Stimulated activated CD4-positive, alpha-beta T cell treated with anti-CD3 and anti-CD28 coated beads, Interleukin-15, amount 100 ng/mL, for 48 hours (primary cell): ENCODE measurements at places on chromosomes 6 and 20.

DNA sequence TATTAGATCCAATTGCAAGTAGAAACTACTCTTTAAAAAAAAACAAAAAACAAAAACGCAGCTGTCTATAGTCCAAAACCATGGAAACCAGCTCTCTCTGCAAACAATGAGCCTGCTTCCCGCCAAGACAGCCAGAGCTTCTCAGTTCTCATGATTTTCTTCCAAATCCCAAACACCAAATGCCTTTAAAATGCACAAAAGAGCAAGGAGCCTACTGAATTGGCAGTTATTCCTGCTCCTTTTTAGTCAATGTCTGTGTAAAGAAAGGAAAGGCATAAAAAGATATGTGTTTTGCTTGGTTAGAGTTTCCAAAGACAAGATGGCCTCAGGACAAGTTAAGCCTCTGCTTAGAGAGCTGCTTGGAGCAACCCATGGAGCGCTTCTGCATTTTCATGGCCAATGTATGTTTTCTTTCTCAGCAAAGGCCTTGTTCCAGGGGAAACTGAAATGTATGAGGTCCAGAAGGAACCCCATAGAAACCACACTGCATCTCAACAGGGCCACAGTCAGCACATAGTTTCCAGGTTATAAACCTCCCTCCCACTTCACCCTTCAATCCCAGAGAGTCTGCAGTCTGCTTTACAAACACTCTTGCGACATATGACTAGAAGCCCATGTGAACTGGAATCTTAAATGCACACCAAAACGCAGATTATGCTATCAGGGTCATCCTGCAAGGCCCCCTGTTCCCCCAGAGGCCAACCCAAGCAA is 209.3 kb upstream of the TAB2 start:
- DNase-seq, result no peak

- no peak for DNase-seq
These were observed 55.9 kb upstream of the SOX4 start for GRCh38 chr6:21537637-21538036.

DNA sequence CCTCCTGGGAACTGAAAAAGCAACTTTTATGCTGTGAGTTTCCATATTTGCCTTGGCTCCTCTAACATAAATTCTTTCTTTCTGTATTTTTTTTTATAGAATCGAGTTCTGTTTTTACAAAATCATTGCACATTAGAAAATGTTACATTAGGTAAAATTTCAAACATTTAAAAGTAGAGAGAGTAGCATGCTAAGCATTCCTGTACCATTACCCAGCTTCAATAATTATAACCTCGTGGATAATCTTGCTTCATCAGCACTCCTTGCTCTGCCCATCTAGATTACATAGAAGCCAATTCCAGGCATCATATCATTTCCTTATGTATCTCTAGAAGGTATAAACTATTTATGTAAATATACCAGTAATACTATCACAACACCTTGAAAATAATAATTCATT is 15.4 kb upstream of the FBXO30 start:
- no peak for DNase-seq

DNA sequence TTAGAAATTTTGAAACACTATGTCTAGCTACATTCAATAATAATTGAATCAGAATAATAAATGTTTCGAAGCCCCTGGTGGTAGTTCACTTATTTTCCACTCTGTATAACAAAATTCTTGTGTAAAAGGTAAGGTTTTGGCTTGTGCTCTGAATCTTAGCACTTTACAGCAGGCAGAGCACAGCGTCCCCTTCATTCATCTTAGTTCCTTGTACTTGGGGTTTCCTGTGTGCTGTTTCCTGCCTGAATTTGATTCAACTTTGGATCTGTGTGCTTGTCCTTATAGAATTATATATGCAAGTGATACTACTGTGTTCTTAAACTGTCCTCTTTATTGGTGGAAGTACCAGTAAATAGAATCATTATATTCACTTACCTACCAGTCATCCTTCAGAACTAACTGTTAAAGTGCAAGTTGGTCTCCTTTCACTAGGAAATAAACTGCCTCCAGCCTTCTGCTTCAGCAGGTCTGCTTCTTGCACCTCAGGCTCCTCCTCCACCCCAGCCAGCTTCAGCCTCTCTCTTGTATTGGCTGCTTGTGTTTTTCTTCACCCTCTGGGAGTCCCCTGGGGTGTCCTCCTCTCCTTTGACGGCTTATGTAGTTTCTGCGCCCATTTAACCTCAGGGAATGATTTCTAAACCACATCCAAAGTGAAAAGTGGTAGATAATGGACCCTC is 28.8 kb upstream of the TULP4 start:
- DNase-seq, result no peak

DNA sequence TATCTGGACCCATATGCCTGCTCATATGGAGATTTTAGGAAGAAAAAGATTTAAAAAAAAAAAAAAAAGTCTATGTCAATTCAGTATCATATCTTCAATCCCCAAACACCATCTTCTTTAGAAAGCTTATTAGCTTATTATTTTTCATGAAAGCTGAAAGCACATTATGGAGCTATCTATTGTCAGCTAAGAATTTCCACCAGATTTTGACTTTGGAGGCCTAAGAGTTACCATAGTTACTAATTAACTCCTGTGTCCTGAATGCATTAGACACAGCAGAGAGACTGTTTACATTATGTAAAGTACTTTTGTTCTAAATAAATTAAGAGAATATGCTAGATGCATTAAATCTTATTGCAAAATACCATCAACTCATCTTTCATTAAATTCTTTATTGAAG is 255.5 kb upstream of the NRSN1 start:
- no peak for DNase-seq

DNA sequence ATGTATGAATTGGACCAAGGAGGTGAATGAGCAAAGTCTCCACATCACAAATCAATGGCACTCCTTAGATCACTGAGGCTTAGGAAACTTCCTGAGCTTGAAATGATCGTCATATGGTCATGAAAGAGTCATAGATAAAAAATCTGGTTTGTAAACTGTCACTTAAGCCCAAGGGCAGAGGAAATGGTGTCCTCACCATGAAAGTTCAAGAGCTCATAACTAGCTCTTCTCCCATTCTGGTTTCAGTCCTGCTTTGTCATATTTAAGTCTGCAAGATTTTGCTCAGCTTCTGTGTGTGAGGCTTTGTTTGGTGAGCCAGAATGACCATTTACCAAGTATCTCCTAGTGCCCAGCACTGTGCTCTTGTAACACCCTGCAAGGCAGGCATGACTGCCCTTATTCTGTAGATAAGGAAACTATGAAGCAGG is 60.5 kb downstream of the GJA10 start:
- DNase-seq, result no peak

DNA sequence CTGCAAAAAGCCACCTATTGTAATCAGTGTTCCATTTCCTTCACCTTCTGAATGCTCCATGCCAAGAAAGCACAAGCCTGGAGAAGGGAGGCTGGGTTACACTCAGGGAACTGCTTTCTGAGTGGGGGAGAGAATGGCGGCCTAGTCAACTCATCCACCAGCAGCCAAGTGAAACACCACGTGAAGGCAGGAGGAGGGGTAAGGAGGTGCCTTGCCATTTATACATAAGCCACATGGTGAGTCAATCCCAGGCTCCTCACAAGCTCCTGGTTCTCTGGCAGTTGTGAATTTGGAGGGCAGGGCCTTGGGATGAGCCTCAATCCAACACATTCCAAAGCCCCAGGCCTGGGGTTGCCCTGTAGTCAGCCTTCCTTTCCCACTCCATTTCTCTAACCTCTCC is 149.4 kb downstream of the CD24 start:
- DNase-seq, result no peak

- DNase-seq, result no peak
These were observed 494.0 kb downstream of the ADGRB3 start for GRCh38 chr6:69129046-69129445.

DNA sequence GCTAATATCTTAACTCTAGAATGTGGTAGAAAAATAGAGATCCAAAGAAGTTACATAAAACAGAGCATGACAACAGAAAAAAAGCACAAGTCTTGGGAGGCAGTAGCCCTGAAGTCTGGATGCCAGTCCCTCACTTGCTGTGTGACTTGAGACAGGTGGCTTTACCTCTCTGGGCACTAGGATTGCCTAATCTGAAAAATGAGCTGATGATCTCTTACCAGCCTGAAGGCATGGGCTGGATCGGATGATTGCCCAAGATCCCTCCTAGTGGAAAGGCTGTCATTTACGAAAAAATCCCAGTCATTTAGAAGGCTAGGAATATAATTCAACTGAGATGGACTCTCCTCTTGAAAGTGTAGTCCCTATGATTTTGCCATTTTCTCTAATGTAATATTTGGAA is 10.9 kb upstream of the GCM1 start:
- no peak for DNase-seq
